ENCODE measurements at places on chromosomes 2 and 18. TPM values are rescaled to one million over a fixed set of nuclear protein-coding genes. Genes with fewer than 3 reads are reported as not detected.
A peak's percentile ranks its signal among the peaks of the same experiment; 100 is the strongest.

- H3K27ac ChIP-seq, result no peak overlapping the region
- H3K4me1 ChIP-seq, result peaks cover 31% of the 10 kb centered on the region
- peak overlapping the region; percentile 4 for H3K4me3 ChIP-seq
These were observed 3.4 kb downstream of the RBBP8 start for GRCh38 chr18:22936515-22936914.

GRCh38 chr2:10454505-10454904, 6.4 kb upstream of the ODC1 start:
- peaks cover 2% of the 10 kb centered on the region for H3K27me3 ChIP-seq
- no peak overlapping the region for H3K27ac ChIP-seq
- H3K36me3 ChIP-seq, result no peaks in the 10 kb centered on the region
- peaks cover 16% of the 10 kb centered on the region for H3K4me1 ChIP-seq
- no peak overlapping the region for H3K4me3 ChIP-seq
- no peak for DNase-seq

GRCh38 chr2:200054681-200055468, 99.5 kb downstream of the MAIP1 start:
- peak; percentile 12 for DNase-seq
- no peak overlapping the region for H3K4me3 ChIP-seq
- peaks cover 10% of the 10 kb centered on the region for H3K36me3 ChIP-seq
- H3K27me3 ChIP-seq, result no peaks in the 10 kb centered on the region
- no peaks in the 10 kb centered on the region for H3K4me1 ChIP-seq
- no peak overlapping the region for H3K27ac ChIP-seq

- no peak for DNase-seq
- H3K4me1 ChIP-seq, result no peaks in the 10 kb centered on the region
- no peak overlapping the region for H3K27ac ChIP-seq
- H3K36me3 ChIP-seq, result no peaks in the 10 kb centered on the region
These were observed 64.8 kb downstream of the IKZF2 start for GRCh38 chr2:213086571-213086970.

DNA sequence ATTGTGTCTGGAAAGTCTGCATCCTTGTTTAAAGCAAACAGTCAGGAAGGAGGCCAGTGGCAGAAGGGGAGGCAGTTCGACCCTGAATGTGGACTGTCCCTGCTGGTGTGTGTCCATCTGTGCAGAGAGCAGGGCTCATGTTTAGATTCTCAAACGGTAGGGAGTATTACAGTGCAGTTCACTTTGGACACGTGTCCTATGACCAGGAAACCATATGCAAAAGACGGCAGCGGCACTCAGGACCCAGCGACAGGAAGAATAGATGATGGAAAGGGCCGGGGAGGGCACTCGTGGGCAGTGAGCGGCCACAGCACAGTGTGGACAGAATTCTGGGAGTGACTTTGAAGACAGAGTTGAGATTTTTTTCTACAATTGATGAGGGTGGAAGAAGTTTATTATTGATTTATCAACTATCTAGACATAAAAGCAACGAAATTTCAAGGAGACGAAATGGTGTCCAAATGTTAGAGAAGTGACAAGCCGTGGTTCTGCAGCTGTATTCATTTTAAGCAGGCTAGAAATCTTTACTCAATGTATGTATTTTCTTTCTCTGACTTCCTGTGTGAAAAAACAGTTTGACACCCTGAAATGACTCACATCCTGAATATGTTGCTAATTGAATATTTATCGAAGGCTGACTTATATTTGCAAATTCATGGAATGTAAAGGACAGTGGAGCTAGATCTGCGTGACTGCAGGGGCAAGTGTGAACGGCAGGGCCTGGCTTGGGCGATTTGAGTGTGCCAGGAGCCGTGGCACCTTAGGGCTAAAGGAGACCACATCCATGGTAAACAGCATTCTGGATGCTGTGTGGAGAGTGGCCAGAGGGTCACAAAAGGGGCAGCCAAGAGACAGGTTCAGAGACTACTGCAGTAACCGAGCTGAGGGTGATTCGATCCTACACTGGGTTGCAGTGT, 214.2 kb downstream of the PTGR3 start:
- H3K27ac ChIP-seq, result peak overlapping the region; percentile 83
- no peaks in the 10 kb centered on the region for H3K36me3 ChIP-seq
- no peak for DNase-seq
- H3K4me3 ChIP-seq, result no peak overlapping the region
- H3K27me3 ChIP-seq, result no peaks in the 10 kb centered on the region

DNA sequence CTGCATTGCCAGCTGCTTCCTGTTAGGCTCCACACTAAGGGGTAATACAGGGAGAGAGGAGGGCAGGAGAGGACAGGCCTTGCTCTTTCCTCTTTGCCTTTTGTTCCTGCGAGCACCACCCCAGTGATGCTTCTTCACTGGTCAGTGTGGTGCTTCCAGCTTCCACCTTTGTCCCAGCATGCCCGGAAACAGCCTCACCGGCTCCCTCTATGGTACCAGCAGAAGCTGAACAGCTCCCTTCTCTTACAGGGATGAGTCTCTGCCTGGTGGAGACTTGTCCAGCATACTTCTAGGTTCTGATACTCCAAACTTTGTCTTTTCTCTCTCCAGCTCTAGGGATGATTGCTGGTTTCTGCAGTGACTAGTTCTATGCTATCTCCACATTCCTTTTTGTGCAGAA, 413.3 kb downstream of the TSN start:
- no peak overlapping the region for H3K4me3 ChIP-seq
- DNase-seq, result no peak
- H3K4me1 ChIP-seq, result no peaks in the 10 kb centered on the region
- H3K27me3 ChIP-seq, result no peaks in the 10 kb centered on the region

- H3K4me1 ChIP-seq, result no peaks in the 10 kb centered on the region
- no peak overlapping the region for H3K27ac ChIP-seq
- H3K36me3 ChIP-seq, result no peaks in the 10 kb centered on the region
- DNase-seq, result no peak
- no peak overlapping the region for H3K4me3 ChIP-seq
These were observed 806.4 kb downstream of the TRIB2 start for GRCh38 chr2:13522917-13523821.

- H3K4me3 ChIP-seq, result no peak overlapping the region
- no peaks in the 10 kb centered on the region for H3K27me3 ChIP-seq
- H3K27ac ChIP-seq, result no peak overlapping the region
- peaks cover 2% of the 10 kb centered on the region for H3K36me3 ChIP-seq
- peaks cover 21% of the 10 kb centered on the region for H3K4me1 ChIP-seq
These were observed 221.2 kb downstream of the IRS1 start for GRCh38 chr2:226578373-226578772.

DNA sequence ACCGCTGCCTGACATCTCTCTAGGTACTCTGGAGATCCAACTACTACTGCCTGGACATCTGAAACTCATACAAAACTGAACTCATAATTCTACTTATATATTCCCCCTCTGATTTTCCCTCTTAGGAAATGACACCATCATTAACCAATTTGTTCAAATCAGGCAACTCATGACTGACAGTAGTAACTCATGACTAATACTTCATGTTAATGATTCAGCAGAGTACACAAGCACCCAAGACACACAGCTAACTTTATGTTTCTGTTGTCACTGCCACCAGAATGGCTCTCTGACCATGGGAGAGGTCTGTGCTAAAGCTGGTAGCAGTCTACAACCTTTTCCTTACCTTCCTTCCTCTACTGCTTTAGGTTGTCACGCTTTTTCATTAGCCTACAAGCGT, 91.1 kb downstream of the ITSN2 start:
- no peaks in the 10 kb centered on the region for H3K4me1 ChIP-seq
- no peak for DNase-seq
- H3K36me3 ChIP-seq, result no peaks in the 10 kb centered on the region
- H3K27me3 ChIP-seq, result no peaks in the 10 kb centered on the region
- no peak overlapping the region for H3K4me3 ChIP-seq

DNA sequence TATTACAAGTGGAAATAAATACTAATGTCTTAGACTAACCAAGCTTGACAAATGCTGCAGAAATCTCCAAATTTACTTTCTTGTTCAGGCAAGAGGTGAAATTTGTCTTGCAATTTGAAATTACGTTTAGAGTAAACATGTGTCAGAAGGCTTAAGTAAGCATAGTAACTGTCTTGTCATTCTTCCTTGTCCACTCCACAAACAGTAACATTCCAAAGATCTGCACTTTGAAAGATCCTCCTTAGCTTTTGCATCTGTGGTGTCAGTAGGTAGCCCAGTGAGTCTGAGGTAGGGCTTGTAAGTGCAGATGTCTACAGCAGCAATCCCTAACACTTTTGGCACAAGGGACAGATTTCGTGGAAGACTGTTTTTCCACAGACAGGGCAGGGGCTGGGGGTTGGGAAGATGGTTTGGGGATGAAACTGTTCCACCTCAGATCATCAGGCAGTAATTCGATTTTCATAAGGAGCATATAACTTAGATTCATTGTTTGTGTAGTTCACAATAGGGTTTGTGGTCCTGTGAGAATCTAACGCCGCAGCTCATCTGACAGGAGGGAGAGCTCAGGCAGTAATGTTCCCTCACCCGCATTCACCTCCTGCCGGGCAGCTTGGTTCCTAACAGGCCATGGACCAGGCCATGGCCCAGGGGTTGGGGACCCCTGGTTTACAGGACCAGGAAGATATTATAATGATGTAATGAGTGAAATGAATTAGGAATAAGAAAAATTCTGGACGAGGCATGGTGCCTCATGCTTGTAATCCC, 18.6 kb downstream of the RASGRP3 start:
- H3K27ac ChIP-seq, result no peak overlapping the region
- DNase-seq, result no peak
- no peaks in the 10 kb centered on the region for H3K27me3 ChIP-seq
- peaks cover 4% of the 10 kb centered on the region for H3K4me1 ChIP-seq

DNA sequence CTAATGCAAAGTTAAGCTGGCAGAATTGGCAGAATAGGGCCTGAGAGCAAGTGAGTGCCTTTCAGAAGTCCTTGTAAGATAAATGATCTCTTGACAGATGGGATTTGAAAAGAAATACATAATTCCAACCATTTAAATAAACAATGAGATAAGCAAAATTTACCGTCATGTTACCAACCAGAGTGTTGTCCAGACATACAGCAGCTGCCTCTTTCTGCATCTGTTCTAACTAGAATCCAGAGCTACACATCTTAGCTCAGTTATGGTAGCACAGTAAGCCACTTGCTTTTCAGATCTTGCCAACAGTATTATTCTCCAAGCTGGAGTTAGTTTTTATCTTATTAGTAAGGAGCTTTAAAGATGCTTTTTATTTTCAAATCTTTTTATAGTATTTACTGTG, 179.6 kb downstream of the BARD1 start:
- peaks cover 9% of the 10 kb centered on the region for H3K4me1 ChIP-seq
- H3K36me3 ChIP-seq, result no peaks in the 10 kb centered on the region
- H3K27ac ChIP-seq, result no peak overlapping the region
- no peaks in the 10 kb centered on the region for H3K27me3 ChIP-seq
- no peak for DNase-seq

GRCh38 chr2:116456429-116456828, 1358.1 kb upstream of the DDX18 start:
- H3K4me3 ChIP-seq, result no peak overlapping the region
- DNase-seq, result no peak
- H3K27me3 ChIP-seq, result no peaks in the 10 kb centered on the region
- no peak overlapping the region for H3K27ac ChIP-seq
- H3K4me1 ChIP-seq, result no peaks in the 10 kb centered on the region

GRCh38 chr2:123453046-123453700, 571.9 kb upstream of the CNTNAP5 start:
- no peak overlapping the region for H3K4me3 ChIP-seq
- no peak overlapping the region for H3K27ac ChIP-seq
- H3K27me3 ChIP-seq, result no peaks in the 10 kb centered on the region
- no peaks in the 10 kb centered on the region for H3K36me3 ChIP-seq
- no peak for DNase-seq

DNA sequence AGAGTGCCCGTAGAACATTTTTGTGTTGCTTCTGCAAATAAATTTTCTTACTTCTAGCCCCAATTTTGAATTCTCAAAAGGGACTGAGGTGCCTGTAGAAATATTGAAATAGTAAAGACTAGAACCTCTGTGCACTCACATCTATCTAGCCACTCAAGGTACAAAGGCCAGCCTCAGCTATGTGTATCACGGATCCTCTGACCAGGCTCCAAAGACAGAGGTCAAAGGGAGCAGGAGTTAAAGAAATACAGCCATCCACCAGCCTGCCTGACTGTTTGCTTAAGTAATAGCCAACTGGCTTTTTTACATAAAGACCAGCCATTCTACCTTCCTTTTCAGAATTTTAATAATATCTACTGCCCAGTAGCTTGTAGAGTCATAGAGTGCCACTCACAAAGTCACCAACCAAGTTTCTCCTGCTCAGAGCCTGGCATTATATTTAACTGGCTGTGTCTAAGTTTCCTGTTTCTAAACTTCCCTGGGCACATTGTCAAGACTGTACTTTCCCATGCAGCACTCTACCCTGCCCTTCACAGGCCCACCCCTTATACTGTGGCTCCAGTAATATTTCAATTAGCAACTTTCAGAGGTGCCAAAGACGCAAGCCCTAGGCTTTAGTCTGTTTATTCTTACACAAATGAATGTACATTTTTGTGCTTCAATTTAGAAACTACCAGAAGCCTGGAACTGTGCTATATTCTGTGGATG, 338.3 kb upstream of the NT5C1B start:
- no peak for DNase-seq
- H3K27me3 ChIP-seq, result no peaks in the 10 kb centered on the region
- no peaks in the 10 kb centered on the region for H3K36me3 ChIP-seq
- no peaks in the 10 kb centered on the region for H3K4me1 ChIP-seq
- no peak overlapping the region for H3K4me3 ChIP-seq

GRCh38 chr2:111624411-111625156, 259.4 kb downstream of the ANAPC1 start:
- H3K27ac ChIP-seq, result no peak overlapping the region
- no peak for DNase-seq
- H3K4me1 ChIP-seq, result peaks cover 4% of the 10 kb centered on the region
- no peak overlapping the region for H3K4me3 ChIP-seq
- H3K27me3 ChIP-seq, result peaks cover 12% of the 10 kb centered on the region

GRCh38 chr2:54952978-54953456, 97.2 kb downstream of the RTN4 start:
- H3K4me1 ChIP-seq, result peaks cover 25% of the 10 kb centered on the region
- no peak overlapping the region for H3K27ac ChIP-seq
- DNase-seq, result no peak
- H3K27me3 ChIP-seq, result no peaks in the 10 kb centered on the region

- H3K36me3 ChIP-seq, result peaks cover 26% of the 10 kb centered on the region
- H3K4me1 ChIP-seq, result peaks cover 8% of the 10 kb centered on the region
- DNase-seq, result no peak
- H3K27me3 ChIP-seq, result no peaks in the 10 kb centered on the region
- H3K27ac ChIP-seq, result no peak overlapping the region
- H3K4me3 ChIP-seq, result no peak overlapping the region
These were observed 42.2 kb downstream of the RFTN2 start for GRCh38 chr2:197633109-197633657.

MXD1 gene
- total RNA-seq, result 4.9 TPM

GATA6 gene
- total RNA-seq, result not detected

TSPYL6 gene
- not detected for total RNA-seq

CBLN2 gene
- 0.58 TPM for total RNA-seq

ERBB4 gene
- 10.2 TPM for total RNA-seq

MAP2 gene
- total RNA-seq, result 123 TPM

TRIM43 gene
- not detected for total RNA-seq
